ENCODE measurements at places on chromosomes 16 and 17. TPM values are rescaled to one million over a fixed set of nuclear protein-coding genes. Genes with fewer than 3 reads are reported as not detected.

PRRT2 gene
- 2.3 TPM for total RNA-seq

KRT39 gene
- total RNA-seq = not detected

IRX5 gene
- total RNA-seq = not detected

ATP2C2 gene
- not detected for total RNA-seq

OR4D2 gene
- total RNA-seq = not detected

SLFN14 gene
- total RNA-seq = not detected

ZFP3 gene
- total RNA-seq = 2.4 TPM

PRR11 gene
- total RNA-seq = 0.92 TPM

TUBD1 gene
- 7.3 TPM for total RNA-seq

OR4D1 gene
- total RNA-seq = 0.70 TPM

DPEP3 gene
- total RNA-seq = 0.53 TPM

CCL4 gene
- 2.1 TPM for total RNA-seq

UBE2G1 gene
- 58.5 TPM for total RNA-seq

SYT17 gene
- total RNA-seq = not detected

USP32 gene
- 24.7 TPM for total RNA-seq

GEMIN4 gene
- 18.0 TPM for total RNA-seq

PLCD3 gene
- 2.4 TPM for total RNA-seq

CPNE7 gene
- total RNA-seq = 1.0 TPM

MT1G gene
- total RNA-seq = not detected

VTN gene
- 0.16 TPM for total RNA-seq

DNAAF1 gene
- not detected for total RNA-seq

SLFN13 gene
- 9.5 TPM for total RNA-seq

TMEM220 gene
- total RNA-seq = 3.2 TPM

CD300H gene
- total RNA-seq = not detected

MLST8 gene
- 22.9 TPM for total RNA-seq

GRIN2C gene
- total RNA-seq = not detected

CD19 gene
- total RNA-seq = 0.14 TPM
